CD4-positive, CD25-positive, alpha-beta regulatory T cell (primary cell): ENCODE measurements at places on chromosomes 6 and 20.

DNA sequence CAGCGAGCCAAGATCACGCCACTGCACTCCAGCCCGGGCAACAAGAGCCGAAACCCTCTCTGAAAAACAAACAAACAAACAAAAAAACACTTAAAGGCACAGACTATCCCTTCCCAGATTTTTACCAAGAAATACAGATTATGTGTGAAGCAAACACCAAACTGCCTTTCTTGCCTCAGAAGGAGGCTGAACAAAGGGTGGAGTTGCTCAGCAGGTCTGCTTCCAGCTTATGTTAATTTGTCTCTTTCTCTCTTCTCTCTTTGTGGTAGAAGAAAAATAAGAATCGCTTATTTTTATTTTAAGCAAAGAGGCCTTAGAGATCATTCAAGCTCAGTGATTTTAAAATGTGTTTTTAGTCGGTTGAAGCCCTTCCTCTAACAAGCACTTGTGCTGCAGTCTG, 14.2 kb downstream of the TUBB2A start:
- H3K27ac ChIP-seq, result no peak overlapping the region
- no peaks in the 10 kb centered on the region for H3K27me3 ChIP-seq
- no peaks in the 10 kb centered on the region for H3K4me1 ChIP-seq
- peaks cover 13% of the 10 kb centered on the region for H3K36me3 ChIP-seq

- no peak overlapping the region for H3K27ac ChIP-seq
- H3K4me3 ChIP-seq, result no peak overlapping the region
- no peaks in the 10 kb centered on the region for H3K27me3 ChIP-seq
- no peaks in the 10 kb centered on the region for H3K36me3 ChIP-seq
- no peak for DNase-seq
These were observed 159.4 kb downstream of the SIM1 start for GRCh38 chr6:100305209-100305869.

DNA sequence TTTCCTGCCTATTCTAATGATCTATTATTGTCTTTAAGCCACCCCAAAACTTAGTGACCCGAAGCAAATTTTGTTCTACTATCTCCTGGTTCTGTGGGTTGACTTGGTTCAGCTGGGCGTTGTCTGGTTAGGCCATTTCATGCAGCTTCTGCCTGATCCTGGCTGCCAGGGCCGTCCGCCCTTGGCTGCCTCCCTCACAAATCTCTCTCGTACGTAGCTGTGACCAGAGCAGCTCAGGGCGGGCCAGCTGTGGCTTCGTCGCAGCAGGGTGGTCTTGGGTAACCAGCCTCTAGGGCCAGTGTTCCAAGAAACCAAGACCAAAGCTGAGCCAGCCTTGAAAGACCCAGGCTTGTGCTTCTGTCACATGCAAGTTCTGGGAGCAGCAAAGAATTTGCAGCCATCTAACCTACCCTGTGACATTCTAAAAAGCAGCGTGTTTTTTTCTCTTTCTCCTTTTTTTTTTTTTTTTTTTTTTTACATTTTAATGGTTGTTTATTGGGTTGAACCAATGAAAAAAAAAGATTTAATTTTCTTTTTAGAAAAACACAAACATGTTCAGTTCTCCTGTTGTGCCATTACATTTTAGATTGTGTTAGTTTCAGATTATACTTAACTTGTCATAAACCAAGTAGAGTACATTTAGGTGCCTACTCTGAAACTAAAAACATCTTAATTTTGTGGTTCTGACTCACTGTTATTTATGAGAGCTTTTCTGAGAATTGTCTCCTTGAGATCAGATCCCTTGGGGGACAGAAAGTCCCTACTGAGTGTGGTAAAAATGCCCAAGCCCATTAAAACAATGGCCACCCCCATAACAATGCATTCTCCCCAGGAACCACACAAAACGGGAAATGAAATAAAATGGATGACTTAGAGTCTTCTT, 83.9 kb downstream of the ZDHHC14 start:
- DNase-seq, result peak; percentile 80
- H3K27me3 ChIP-seq, result no peaks in the 10 kb centered on the region
- no peak overlapping the region for H3K4me3 ChIP-seq
- no peaks in the 10 kb centered on the region for H3K36me3 ChIP-seq

DNA sequence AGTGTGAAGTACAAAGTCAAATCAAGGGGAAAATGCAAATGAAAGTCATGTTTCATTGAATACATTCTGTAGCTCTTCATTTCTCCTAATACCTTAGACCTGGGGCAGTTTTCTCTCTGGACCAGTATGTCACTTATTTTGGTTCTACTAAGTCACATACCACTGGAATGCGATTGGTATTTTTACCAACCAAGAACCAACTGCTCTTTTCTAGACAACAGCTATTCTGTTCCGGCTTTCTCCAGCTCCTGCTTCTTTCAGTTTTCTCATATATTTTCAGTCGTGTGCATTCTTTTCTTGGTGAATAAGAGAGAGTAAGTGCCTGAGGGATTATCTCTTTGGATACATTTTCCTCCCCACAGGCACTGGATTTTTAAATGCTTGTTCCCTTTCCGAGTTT, 39.2 kb upstream of the SPACA1 start:
- H3K36me3 ChIP-seq, result no peaks in the 10 kb centered on the region
- no peak for DNase-seq
- no peak overlapping the region for H3K4me3 ChIP-seq
- peaks cover 3% of the 10 kb centered on the region for H3K27me3 ChIP-seq

GRCh38 chr6:5942591-5942990, 64.1 kb downstream of the NRN1 start:
- no peaks in the 10 kb centered on the region for H3K36me3 ChIP-seq
- no peaks in the 10 kb centered on the region for H3K4me1 ChIP-seq
- no peak overlapping the region for H3K27ac ChIP-seq
- DNase-seq, result no peak
- H3K4me3 ChIP-seq, result no peak overlapping the region

DNA sequence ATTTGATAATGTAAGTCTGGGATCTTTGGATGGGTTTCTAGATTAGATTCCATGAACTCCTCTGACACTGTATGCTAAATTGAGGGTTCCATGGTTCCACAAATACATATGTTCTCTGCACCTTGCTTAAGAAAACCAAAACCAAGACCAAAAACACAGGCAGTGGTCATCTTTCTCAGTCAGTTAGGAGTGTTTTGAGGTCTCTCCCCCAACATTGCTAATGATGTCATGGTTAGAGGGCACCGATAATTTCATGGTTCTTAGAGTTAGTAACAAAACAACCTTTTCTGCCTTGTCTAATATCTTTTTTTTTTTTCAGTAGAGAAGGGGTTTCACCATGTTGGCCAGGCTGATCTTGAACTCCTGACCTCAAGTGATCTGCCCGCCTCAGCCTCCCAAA, 44.5 kb downstream of the ARID1B start:
- H3K4me1 ChIP-seq, result peaks cover 41% of the 10 kb centered on the region
- no peak for DNase-seq
- H3K4me3 ChIP-seq, result no peak overlapping the region
- H3K36me3 ChIP-seq, result no peaks in the 10 kb centered on the region
- no peak overlapping the region for H3K27ac ChIP-seq
- H3K27me3 ChIP-seq, result no peaks in the 10 kb centered on the region

- H3K4me3 ChIP-seq, result no peak overlapping the region
- H3K36me3 ChIP-seq, result peaks cover 12% of the 10 kb centered on the region
- no peak overlapping the region for H3K27ac ChIP-seq
- H3K27me3 ChIP-seq, result no peaks in the 10 kb centered on the region
- H3K4me1 ChIP-seq, result peaks cover 31% of the 10 kb centered on the region
- DNase-seq, result no peak
These were observed 108.4 kb downstream of the SCML4 start for GRCh38 chr6:107715550-107716321.

DNA sequence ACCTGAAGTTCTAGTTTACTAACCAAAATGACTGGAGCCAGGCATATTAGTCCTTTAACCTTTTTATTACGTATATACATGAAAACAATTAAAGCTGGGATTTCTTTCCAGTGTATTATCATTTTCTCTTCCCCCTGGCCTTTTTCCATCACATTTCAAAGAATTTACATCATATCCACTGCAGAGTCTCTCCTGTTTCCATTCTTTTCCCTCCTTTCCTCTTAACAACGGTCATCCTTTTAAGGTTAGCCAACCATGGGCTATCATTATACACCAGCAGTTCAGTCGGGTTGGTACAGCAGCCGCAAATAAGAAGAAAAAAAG, 104.6 kb downstream of the TFAP2A start:
- no peak overlapping the region for H3K27ac ChIP-seq
- no peaks in the 10 kb centered on the region for H3K27me3 ChIP-seq
- no peak for DNase-seq
- no peaks in the 10 kb centered on the region for H3K36me3 ChIP-seq

DNA sequence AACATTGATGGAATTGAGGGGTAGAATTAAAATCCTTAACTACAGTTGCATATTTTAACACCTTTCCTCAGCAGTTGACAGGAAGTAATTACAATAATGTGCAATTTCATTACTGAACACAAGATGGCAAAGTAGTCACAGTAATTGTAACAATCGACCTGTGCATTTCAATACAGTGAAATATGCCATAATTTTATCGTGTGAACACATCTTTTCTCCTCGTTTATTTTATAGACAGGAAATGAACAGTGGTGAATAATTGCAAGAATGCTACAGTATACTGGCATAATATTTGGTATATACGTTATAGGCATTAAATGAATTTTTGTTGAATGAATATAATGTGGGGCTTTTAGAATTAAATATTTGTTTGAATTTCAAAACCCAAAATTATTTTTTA, 25.0 kb downstream of the CYB5R4 start:
- no peaks in the 10 kb centered on the region for H3K27me3 ChIP-seq
- DNase-seq, result no peak
- H3K4me1 ChIP-seq, result no peaks in the 10 kb centered on the region
- no peak overlapping the region for H3K4me3 ChIP-seq
- H3K27ac ChIP-seq, result no peak overlapping the region
- H3K36me3 ChIP-seq, result no peaks in the 10 kb centered on the region

DNA sequence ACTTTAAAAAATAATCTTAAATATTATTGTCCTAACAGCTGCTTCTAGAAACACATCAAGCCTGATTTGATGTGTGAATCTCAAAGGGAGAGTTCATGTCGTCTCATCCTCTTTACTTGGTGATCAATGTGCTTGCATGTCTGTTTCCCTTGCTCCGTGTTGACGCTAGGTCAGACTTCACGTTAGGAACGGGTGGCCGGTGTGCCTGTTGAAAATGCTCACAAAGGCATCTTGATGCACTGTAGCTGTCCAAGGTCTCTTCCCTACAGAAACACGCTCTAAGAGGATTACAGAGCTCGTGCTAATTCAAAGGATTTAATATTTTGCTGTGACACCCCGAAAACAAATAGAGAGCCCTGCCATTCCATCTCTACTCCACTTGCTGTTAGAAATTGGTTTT, 84.6 kb downstream of the ID4 start:
- no peak overlapping the region for H3K27ac ChIP-seq
- no peaks in the 10 kb centered on the region for H3K36me3 ChIP-seq
- DNase-seq, result no peak
- no peak overlapping the region for H3K4me3 ChIP-seq
- H3K27me3 ChIP-seq, result no peaks in the 10 kb centered on the region
- no peaks in the 10 kb centered on the region for H3K4me1 ChIP-seq

- H3K27me3 ChIP-seq, result no peaks in the 10 kb centered on the region
- H3K4me3 ChIP-seq, result no peak overlapping the region
- no peak for DNase-seq
- H3K4me1 ChIP-seq, result peaks cover 25% of the 10 kb centered on the region
- no peak overlapping the region for H3K27ac ChIP-seq
These were observed 375.5 kb downstream of the UTRN start for GRCh38 chr6:144660561-144661115.

DNA sequence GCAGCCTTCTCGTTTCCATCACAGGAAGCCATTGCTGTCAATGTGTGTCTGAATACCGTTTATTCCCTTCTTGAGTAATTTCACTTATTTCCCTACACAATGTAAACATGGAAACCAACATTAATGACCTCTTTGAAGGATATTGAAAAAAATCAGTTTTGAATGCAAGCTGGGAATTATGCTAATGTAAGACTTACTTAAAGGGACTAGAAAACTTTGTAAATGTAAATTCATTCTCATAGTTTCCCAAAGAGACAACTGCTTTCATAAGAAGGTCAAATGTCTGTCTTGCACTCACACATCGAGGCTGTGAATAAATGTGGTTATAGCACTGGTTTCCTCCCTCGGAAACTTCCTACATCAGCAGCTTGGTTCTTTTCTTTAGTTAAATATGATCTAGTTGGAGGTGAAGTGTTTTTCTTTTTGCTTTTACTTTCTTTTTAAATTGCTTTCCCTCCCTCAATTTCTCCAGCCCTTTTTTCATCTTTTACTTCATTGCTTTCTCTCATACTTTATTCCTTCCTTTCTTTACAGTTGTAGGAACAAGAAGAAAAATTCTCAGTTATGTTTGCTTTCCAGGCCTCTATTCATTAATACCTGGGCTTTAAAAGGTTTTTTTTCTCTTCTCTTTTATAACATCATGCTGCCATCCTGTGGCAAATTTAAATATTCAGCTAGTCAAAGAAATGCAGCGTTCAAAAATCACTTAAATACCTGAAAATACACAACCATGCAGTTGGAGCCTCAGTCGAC, 108.3 kb downstream of the TNFAIP3 start:
- H3K27me3 ChIP-seq, result no peaks in the 10 kb centered on the region
- peaks cover 15% of the 10 kb centered on the region for H3K4me1 ChIP-seq
- DNase-seq, result no peak
- no peaks in the 10 kb centered on the region for H3K36me3 ChIP-seq
- H3K4me3 ChIP-seq, result peak overlapping the region; percentile 80

GRCh38 chr20:16761305-16761829, 13.2 kb downstream of the OTOR start:
- H3K4me3 ChIP-seq, result no peak overlapping the region
- no peak overlapping the region for H3K27ac ChIP-seq
- H3K4me1 ChIP-seq, result no peaks in the 10 kb centered on the region
- DNase-seq, result peak; percentile 51
- H3K27me3 ChIP-seq, result no peaks in the 10 kb centered on the region
- H3K36me3 ChIP-seq, result no peaks in the 10 kb centered on the region

- no peak overlapping the region for H3K27ac ChIP-seq
- H3K27me3 ChIP-seq, result peaks cover 6% of the 10 kb centered on the region
- DNase-seq, result peak; percentile 64
These were observed 71.0 kb upstream of the CD83 start for GRCh38 chr6:14046476-14047068.

GRCh38 chr20:21234324-21234723, 68.8 kb upstream of the XRN2 start:
- no peak overlapping the region for H3K27ac ChIP-seq
- H3K27me3 ChIP-seq, result no peaks in the 10 kb centered on the region
- H3K4me3 ChIP-seq, result no peak overlapping the region
- peaks cover 4% of the 10 kb centered on the region for H3K4me1 ChIP-seq
- no peak for DNase-seq

DNA sequence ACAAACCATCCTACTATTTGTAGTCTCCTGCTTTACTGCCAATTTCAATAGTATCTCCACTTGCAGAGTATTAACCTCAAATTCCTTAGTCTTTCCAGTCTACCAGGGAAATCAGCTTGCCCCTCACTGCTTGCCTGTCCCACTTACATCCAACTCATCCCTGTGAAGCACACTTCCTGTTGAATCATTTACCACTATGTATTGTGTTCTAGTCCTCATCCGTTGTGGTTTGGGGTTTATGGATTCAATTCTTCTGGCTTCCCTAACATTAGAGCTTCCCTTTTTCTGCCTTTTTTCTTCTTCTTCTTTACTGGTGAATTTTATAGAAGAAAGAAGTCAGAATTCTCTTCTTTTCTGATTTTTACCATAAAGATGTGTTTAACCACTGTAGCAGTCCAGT, 5.1 kb upstream of the TXLNB start:
- no peak overlapping the region for H3K4me3 ChIP-seq
- H3K27ac ChIP-seq, result no peak overlapping the region
- DNase-seq, result no peak
- peaks cover 13% of the 10 kb centered on the region for H3K4me1 ChIP-seq
- H3K27me3 ChIP-seq, result peaks cover 8% of the 10 kb centered on the region

- no peaks in the 10 kb centered on the region for H3K36me3 ChIP-seq
- H3K27ac ChIP-seq, result no peak overlapping the region
- no peak overlapping the region for H3K4me3 ChIP-seq
- no peaks in the 10 kb centered on the region for H3K27me3 ChIP-seq
- DNase-seq, result no peak
These were observed 230.7 kb downstream of the PHACTR1 start for GRCh38 chr6:12947151-12947871.
